ENCODE measurements at places on chromosomes 7 and 10.

DNA sequence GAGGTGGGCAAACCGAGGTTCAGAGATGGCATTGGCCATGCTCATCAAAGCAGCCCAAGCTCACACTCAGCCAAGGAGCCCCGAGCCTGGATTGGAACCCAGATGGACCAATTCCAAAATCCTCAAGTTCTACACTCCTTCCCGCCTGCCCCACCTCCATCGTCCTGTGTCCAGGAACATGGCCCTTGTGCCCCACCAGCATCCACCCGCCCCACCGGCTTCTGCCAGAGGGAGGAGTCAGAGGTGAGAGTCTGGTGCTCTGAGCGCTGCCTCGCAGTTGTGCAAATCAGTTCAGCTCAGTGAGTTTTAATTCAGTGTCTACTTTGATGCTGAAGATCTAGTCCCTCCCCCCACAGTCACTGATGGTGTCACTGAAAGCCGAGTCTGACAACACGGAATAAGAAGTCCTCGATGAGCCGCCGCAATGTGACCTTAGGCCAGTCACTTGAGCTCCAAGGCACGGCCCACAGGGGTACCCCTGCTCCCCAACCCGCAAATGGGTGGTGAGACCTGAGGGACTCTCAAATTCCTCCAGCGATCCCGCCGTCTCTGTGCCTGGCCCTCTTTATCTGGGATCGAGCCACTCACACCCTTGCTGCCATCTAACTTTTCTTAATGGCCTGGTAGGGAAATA, 26.3 kb downstream of the PRKAG2 start:
- DNase-seq, result no peak

DNA sequence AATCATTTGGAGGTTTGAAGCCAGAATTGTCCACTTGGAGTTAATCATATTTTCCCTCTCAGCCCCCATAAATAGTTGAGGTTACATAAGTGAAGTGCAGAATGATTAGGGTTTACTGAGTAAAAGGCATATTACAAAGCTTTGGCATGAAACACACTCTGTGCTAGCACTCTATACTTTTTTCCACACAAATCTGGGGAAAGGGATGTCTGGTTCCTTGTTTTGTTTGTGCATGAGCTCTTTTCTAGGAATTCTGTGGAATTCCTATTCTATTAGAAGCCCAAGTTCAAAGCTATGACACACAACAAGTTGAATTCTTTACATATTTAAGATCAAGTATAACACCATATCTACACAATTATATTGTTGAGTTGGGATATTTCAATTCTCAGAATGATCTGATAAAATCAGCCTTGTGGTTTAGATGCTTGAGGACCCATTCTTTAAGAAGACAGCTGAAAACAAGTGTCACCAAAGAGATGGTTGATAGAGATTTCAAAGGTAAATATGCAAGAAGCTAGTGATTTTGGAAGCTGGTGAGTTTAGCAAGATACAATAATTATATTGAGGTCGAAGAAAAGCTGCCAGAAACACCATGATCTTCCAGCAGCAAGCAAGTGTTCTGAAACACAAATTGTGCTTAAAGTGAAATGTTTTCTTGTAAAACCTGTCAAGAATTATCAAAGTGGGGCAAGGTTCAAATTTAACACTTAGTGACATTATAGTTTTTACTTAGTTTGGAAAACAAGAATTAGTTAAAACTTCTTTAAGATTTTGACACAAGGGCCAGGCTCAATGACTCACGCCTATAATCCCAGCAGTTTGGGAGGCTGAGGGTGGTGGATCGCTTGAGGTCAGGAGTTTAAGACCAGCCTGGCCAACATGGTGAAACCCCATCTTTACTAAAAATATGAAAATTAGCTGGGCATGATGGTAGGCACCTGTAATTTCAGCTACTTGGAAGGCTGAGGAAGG, 122.6 kb downstream of the INHBA start:
- DNase-seq, result no peak

GRCh38 chr10:79142522-79143309, 74.0 kb downstream of the ZMIZ1 start:
- no peak for DNase-seq

GRCh38 chr10:116201011-116201410, 72.0 kb downstream of the GFRA1 start:
- no peak for DNase-seq

DNA sequence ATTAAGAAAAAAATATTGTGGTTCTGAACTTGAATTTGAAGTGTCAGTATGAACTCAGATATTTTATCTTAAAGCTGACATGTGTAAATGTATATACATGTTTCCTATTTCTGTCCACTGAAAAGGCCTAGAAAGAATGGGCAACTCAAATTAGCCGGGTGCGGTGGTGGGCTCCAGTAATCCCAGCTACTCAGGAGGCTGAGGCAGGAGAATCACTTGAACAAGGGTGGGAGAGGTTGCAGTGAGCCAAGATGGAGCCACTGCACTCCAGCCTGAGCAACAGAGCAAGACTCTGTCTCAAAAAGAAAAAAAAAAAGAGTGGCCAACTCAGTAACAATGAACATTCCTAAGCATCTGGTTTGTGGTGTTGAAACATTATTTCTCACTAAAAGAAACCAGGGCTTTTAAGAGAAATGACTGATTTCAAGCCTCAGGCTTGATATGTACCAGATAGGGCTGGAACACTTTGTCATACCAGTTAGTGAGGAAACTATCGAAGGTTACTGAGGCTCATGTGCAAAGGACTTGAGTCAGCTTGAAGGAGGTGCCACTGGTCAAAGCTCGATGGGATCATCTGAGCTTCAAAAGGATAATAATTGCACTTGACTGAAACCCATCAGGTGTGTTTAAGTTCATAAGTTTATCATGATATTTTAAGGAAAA, 40.5 kb downstream of the AOAH start:
- no peak for DNase-seq

DNA sequence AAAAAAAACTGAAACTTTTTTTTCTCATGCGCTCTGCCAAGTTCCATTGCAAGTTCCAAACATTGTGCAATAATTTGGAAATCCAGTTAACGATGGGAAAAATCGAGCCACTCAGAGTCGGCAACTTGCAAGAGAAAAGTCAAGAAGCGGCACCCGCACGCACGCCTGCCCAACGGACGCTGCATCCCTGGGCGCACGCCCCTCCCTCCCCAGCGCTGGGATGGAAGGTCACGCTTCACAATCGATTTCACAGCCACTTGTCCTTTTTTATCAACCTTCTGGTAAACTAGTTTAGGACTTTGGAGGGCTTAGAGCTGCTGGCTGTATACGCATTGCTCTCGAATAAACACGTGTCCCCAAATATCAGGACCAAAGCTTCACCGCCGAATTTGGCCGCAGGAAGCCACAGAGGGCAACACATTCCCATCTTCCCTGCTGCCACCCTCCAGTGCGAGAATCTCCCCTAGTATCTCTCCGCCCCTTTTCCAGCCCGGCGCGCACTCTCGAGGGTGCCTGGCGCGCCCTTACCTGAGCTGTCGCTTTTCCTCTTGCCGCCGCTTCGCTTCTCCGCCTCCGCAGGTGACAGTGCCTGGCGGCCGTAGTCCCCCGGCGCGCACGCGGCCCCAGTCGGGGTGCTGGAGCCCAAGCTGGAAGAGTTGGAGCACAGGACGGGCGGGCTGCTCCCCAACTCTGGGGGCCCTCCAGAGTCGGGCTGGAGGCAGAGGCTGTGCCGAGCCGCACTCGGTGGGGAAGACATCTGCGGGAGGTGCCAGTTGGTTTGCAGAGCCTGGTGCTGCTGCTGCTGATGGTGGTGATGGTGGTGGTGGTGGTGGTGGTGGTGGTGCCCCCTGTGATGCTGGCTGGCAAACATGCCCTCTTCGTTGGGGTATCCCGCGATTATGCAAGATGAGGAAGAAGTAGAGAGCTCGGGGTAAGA, 857 bp downstream of the MEOX2 start:
- no peak for DNase-seq

DNA sequence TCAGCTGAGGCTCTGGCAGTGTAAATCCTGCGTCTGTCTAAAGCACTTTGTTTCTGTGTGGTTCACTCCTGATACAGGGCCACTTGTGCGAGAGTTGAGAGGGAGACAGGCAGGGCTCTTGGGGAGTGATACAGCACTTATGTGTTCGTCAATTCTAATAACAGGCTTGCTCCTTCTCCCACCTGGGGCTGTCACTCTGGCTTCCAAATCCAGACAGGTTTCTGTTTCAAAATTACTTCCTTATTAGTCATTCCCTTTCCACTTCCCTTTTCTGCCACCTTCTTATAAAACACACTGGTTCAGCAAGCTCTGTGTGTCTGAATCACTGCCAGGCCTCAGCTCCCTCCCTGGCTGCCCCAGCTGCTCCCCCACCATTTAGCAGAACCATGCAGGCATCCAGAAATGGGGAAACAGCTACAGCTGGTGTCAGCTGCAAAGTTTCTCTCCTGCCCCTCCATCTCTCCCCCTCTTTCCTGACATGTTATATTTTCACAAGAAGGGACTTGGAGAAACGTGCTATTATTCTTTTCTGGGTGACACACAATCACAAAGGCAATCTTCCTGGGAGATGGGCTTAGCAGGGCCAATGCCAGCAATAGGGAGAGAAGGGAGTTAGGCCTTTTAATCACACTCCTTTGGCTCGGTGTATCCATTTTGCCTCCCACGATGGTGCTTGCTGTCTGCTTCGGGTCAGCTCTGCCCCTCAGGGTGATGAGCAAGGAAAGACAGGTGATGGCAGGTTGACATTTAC, 58.4 kb upstream of the ZNRF2 start:
- no peak for DNase-seq

DNA sequence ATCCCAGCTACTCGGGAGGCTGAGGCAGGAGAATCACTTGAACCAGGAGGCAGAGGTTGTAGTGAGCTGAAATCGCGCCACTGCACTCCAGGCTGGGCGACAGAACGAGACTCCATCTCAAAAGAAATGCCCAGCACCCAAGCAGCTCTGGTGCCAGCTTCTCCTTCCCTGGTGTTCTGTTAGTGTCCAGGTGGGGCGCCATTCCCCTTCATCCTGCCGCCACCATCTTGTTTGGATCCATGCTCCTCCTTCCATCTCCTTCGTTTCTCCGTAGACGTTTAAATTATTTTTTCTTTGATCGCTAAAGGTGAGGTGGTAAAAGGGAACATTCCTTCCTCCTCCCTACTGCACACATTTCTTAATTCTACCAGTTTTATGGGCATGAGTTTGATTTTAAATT, 30.3 kb downstream of the PROSER2 start:
- no peak for DNase-seq
